ENCODE measurements at places on chromosomes 1 and 21.

DNA sequence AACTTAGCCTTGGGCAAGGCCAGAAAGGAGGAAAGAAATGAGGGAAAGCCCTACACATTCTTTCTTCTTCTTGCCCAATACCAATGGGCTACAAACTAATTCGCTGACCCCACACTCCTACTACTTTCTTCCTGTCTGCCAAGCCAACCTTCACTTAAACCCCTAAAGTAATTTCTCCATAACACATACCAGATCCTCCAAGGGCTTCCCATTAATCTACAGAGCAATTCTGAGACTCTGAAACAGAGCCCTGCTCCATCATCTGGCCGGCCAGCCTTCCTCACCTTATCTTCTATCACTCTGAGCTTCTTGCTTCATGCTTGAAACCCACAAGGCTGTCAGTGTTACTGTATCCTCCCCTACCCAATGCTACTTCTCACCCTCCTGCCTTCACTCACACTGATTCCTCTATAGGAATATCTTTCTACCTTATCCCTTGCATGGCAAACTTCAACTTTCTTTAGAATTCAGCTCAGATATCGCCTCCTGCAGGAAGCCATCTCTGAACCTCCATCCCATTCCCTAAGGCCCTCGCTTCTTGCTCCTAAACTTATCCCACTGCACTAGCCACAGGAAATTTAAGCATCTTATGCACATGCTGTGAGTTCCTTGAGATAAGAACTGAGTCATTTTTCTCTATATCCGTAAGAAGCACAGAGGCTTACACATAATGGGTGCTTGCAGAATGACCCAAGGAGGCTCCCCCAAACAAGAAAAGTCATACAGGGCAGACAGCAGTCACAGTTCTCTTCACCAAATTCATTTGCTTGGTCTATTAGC lies 81.9 kb downstream of the JAK1 start:
- DNase-seq, result peak; percentile 51

GRCh38 chr1:235997049-235997448 lies 67.8 kb downstream of the NID1 start:
- DNase-seq, result no peak

GRCh38 chr1:153774780-153775457 lies at the start of gene SLC27A3:
TSS of gene SLC27A3 (plus strand) at chr1:153775407. CDS start at chr1:153775498, 91 bp downstream.
- DNase-seq, result peak; percentile 75

GRCh38 chr1:242745079-242745478 lies 220.6 kb upstream of the PLD5 start:
- DNase-seq, result no peak

DNA sequence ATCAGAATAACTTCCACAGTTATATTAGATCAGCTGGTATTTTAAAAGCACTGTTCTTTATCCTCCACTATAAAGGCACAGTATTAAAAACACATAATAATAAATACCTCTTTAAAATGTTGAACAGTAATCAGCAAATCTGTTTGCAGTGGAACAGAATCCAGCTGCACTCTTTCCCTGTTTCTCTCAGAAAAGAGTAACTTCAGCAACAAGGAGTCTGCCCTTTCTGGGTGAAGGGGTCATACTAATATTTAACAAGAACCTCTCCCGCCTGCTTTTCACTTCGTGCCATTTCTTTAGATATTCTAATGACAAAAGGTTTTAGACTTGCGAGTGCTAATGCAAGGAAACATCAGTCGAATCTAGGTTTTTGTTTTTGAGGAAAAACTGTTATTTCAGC lies 194.2 kb upstream of the FMN2 start:
- no peak for DNase-seq

GRCh38 chr1:17553975-17554700 lies 14.6 kb downstream of the ARHGEF10L start:
- DNase-seq, result peak; percentile 68

DNA sequence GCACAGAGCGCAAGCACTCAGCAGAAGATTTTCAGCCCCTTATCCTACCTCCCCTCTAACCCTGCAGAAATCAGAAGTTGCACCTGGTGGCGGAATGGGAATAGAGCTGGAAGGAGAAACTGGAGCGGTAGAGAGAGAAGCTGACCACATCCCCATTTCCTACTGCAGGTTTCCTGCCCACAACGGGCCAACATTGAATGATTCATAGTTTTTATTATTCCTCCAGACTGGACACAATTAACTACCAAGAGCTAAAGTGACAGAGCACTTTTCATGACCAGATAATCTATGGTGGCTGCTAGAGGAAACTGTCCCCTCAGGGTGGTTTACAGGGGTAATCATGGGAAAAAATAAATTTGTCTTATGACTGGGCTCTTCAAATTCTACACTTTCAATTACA lies 21.3 kb upstream of the LRRC8D start:
- no peak for DNase-seq

DNA sequence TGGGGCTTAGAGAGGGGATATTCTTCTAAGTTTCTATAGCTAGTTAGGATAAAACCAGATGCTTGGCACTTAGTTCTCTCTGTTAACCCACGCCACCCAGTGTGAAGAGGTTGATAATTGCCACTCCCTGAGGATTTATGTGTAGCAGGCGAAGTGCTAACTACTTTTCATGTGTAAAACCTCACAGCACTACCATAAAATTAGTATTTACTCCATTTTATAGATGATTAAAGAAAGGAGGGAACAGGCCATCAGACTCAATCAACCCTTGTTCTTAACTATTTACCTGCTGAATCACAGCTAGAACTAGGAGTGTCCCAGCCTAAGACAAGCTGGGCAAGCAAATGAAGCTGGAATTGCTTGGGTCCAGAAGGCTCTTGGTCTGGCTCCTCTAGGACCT lies 8.9 kb downstream of the LIN28A start:
- DNase-seq, result no peak

Data from fibroblast of pulmonary artery (primary cell).